Testis (tissue), 5 donors: ENCODE measurements at places on chromosomes 3 and 15.

- DNase-seq: peak; percentile 40
These were observed 289.8 kb upstream of the ROPN1 start for GRCh38 chr3:124281453-124282316.

DNA sequence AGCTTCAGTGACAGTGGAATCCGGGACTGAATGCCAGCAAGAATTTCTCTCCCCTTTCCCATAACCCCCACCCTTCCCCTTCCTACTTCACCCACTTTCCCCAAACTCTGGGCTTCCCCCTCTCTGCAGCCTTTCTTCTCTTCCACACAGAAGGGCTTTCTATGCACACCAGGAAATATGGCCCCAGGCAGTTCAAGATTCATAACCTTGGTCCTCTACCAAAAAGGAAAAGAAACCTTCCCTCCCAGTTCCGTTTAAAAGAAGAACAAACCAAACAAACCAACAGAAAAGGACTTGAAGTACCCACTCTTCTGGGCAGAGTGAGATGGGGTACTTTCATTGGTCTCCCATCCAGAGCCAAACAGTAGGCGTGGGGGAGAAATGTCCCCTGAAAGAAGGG is 68.8 kb upstream of the ABHD2 start:
- no peak for DNase-seq

GRCh38 chr3:52210550-52211046 is 12.6 kb downstream of the ALAS1 start:
- DNase-seq: no peak

GRCh38 chr3:40490916-40491315 is 14.0 kb downstream of the ZNF619 start:
- DNase-seq: no peak

- DNase-seq: no peak
These were observed 64.0 kb upstream of the PRR20G start for GRCh38 chr3:127351775-127352350.

GRCh38 chr15:88607951-88608350 is 13.2 kb upstream of the AEN start:
- no peak for DNase-seq
